ENCODE measurements at places on chromosomes 11 and 22.

DNA sequence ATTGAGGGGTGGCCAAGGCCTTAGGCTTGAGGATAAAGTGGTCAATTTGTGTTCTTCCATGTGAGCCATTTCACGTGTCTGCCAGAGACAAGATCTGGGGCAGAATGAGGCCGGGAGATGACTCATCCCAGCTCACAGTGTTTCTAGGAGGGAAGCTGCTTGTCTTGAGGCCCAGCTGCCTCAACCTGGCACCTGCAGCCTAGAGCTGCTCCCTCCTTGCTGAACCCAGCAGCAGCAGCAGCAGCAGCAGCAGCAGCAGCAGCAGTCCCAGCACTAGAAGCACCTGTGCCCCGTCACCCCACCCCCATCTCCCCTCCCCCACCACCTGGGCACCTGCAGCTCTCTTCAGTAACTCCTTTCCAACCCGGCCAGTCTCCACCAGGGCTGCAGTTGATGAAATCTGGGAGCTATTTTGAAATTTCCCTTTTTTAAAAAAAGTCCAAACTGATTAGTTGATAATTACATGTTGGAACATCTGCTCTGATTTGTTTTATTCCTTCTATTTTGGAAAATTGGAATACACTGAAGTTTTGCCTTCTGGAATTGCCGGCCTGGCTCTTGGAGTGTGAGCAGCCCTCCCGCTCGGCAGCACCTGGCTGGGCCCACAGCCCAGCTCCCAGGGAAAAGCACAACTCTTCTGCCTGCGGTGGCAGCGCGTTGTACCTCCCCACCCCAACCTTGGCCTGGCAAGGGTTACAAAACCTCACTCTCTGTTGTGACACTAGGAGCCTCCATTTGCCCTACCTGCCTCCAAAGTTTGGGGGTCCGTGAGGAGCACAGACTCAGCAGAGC lies 143.5 kb downstream of the NXPE2 start:
- DNase-seq: no peak

GRCh38 chr11:92702037-92702804 lies 267.2 kb upstream of the MTNR1B start:
- no peak for DNase-seq

DNA sequence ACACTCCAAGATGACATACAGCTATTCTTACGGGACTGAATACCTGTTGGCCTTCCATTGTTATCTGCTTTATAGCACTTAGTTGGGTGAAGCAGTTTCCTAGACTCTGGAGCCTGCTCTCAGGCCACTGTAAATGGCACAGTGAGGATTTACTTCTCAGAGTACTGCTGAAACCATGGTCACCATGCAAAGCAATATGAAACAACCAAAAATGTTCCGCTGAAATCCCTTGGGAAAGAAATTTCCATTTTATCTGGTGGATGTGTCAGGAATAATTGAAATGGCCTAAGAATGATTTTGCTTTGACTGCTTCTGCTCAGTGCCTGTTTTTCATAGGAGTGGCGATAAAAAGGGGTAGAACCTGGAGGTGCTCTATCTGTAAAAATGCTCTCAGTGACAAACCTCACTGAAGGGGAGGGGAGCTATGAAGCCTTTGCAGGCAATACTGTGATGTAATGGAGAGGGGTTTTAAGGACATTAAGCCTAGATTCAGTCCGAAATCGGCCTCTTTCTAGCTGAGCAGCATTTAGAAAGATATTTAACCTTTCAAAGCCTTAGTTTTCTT lies 651.6 kb upstream of the ANO5 start:
- DNase-seq: no peak

- DNase-seq: no peak
These were observed 23.4 kb upstream of the GPR83 start for GRCh38 chr11:94424662-94425061.

DNA sequence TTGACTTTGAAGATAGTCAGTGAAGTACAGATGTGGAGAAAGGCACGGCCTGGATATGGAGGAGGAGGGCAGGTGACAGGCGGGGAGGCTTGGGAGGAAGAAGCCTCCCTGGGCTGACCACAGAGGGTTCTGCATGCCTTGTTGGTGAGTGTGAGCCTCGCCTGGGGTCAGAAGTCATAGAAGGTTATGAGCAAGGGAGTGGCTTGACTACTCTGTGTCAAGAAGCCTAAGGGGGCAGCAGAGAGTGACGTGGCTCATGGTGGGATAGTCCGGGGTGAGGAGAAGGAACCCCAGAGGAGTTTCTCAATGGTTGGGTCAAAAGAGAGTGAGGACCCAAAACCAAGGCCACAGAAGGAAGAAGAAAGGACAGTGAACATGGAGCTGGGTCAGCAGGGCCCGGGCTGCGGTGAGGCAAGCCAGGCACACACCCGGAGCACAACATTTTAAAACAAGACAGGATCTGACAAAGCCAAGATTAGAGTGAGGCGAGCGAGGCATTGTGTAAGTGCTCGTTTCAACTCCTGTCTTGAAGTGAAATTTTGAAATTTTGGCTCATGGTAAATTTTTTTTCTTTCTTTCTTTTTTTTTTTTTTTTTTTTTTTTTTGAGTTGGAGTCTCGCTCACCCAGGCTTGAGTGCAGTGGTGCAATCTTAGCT lies 31.9 kb downstream of the PDGFB start:
- no peak for DNase-seq

DNA sequence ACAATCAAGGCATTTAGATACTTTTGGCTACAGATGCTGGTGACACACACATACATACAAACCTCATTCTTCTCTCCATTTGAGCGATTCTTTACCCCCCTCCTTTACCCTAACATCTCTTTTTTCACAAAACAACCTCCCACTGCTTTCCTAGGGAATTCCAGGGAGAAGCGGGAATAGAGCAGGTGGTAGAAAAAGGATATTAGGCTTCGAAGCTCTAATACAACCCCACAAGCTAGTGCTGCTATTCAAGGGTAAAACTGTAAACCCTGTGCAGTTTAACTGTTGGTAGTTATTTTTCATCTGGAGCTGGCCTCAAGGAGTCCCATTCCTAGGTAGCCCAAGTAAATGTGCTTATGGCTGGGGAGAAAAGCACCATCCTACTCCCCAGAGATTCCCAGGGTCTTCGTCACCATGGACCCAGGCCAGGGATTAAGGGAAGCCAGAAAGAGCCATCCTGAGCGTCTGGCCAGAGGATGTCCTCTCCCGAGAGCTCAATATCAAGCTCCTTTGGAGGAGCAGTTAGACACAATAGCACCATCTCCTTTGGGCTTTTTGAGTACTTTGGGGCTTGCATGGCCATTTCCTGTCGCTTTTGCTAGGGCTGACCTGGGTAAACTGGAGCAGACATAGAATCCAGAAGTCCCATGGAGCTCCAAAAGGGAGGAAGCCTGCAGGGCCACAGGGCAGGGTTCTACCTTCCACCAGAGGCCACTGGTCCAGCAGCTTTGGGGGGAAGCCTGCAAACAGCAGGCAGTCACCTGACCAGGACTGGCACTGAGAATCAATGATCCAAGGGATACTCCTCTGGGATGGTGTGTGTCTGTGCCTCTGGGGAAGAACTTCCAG lies 3.1 kb downstream of the MAML2 start:
- no peak for DNase-seq

- DNase-seq: no peak
These were observed 94.5 kb downstream of the RPS6KA4 start for GRCh38 chr11:64453466-64453865.

- no peak for DNase-seq
These were observed 88.6 kb downstream of the BCR start for GRCh38 chr22:23268877-23269276.

DNA sequence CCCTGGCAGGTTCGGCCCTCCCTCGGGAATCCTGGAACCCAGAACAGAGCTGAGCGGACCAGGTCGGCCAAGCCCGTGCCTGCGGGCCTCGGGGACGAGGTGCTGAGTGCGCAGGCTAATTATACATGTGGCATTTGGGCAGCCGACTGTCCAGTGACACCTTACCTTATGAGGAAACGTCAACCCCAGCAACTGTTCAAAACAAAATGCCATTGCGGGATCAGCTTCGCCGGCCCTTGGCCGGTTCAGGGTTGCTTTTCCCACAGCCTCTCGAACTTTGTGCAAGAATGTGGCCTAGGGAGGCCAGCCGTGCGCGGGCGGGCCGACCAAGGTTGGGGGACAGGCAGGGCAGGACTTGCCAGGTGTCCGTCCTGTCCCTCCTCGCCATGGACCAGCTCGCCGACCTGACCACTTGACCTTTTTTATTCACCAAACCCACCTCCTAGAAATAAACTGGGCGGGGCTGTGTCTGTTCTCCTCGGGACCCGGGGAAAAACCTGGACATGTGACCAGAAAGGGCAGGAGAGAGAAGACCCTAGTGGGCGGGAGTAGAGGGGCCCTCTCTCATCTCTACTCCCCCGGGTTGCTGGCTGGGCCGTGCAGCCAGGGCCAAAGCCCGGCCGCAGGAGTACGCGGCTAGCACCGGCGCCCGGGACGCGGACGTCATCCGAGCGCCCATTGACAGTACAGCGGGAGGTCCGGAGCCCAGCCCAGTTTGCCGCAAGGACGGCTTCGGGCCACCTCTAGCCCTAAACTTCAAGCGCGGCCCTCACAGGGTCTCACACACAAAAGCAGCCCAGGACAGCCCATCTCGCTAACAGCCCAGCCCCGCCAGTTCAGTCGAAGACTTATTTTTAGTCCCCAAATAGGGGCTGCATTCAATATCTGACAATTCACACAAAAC lies 134.3 kb upstream of the C11orf58 start:
- no peak for DNase-seq

GRCh38 chr22:25403284-25403810 lies 161.1 kb upstream of the GRK3 start:
- no peak for DNase-seq

DNA sequence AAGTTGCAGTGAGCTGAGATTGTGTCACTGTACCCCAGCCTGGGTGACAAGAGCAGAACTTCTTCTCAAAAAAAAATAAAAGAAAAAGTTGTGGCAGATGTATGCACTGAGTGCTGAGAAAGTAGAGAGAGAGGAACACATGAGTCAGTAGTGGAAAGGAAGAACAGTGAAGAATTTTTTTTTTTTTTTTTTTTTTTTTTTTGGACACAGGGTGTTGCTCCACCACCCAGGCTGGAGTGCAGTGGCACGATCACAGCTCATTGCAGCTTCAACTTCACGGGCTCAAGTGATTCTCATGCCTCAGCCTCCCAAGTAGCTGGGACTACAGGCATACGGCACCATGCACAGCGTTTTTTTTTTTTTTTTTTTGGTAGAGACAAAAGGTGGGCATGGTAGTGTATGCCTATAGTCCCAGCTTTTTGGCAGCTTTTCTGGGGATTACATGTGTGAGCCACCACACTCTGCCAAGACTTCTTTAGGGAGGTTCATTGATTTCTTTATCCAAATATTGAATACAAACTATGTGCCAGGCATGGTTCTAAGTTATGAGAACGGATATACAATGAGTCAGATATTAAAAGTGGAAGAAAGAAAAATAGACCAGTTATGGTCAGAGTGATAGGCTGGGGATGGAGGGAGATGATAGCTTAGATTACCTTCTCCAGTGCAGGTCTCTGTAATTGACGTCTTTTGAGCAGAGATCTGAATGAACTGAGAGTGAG lies 62.0 kb downstream of the YAP1 start:
- no peak for DNase-seq

GRCh38 chr22:28771195-28771791 lies 1.2 kb upstream of the CCDC117 start:
- no peak for DNase-seq

DNA sequence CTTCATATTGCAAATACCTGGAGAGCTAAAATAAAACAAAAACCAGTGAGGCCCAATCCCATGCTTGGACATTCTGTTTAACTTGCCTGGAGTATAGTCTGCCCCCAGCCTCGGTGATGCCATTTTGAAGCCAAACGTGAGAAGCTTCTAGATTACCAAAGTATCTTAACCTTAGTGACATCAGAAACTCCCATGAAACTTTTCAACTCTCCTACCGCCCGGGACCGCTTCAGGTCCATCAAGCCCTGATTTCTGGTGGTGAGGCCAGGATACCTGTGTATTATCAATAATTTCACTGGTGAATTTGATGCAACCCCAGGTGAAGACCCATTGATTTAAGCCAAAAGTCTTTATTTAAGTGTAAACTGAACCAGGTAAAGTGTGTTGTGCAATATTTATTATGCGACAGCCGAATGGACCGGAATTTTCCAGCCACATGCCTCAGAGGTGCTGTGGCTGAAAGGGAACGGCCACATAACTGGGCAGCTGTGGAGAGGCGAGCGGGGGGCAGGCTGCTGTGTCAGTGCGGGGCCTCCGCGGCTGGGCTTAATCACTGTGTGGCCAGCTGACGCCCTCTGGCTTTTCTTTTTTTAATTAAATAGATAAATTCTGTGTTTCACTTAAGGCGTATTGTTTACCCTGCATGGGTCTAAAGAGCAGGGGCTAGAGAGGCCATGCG lies 385.5 kb upstream of the B3GAT1 start:
- DNase-seq: no peak

All from activated naive CD4-positive, alpha-beta T cell (primary cell).